ENCODE measurements at places on chromosomes 3 and 15.

DNA sequence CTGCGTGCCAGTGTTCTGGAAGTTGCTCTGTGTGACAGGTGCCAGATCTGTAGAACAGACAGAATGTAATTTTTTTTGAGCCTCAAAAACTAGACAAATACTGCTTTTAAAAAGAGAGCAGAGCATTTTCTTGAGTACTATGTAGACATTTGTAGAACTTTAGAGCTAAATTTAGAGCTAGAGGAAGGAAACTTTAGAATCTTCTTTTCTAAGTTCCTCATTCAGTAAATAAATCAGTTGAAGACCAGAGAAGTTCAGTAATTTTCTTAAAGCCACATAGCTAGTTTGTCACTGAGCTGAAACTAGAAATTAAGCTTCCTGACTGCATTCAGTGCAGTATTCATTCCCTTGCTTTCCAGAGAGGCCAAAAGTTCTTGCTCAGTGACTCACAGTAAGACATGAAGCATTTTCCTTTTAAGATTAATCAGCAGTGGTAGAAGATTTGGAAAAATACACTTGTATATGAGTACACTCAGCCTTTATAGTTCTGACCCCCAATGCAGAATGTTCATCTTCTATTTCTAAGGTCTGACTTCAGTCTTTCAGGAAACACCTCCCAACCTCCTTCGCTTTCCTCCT is 83.6 kb upstream of the TSEN2 start:
- DNase-seq: no peak

DNA sequence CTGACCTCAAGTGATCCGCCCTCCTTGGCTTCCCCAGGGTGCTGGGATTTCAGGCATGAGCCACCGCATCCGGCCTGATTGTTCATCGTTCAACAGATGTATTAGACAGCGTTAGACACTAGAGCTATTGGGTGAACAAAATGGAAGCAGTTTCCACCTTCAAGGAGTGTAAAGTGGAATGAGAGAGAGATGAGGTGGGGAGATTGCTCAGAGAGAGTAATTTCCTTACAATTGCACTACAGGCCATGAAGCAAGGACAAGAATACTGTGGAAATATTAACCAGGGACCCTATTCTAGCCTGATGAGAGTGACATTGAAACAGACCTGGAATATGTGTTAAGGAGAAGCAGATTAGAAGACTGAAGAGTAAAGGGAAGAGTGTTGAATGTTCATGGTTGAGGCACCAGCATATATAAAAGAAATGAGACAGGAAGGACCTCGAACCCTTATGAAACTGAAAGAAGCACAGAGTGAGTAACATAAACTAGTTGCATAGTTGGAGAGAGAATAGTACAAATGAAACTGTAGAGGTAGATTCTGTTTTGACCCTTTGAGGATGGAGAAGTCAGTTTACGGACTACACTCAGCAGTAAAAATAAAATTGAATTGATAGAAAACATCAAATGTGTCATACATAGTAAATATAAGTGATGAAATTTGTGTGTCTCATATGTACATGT is 7.2 kb downstream of the RTF1 start:
- DNase-seq: no peak

- no peak for DNase-seq
These were observed 1187.1 kb downstream of the ROBO1 start for GRCh38 chr3:78580681-78581080.

DNA sequence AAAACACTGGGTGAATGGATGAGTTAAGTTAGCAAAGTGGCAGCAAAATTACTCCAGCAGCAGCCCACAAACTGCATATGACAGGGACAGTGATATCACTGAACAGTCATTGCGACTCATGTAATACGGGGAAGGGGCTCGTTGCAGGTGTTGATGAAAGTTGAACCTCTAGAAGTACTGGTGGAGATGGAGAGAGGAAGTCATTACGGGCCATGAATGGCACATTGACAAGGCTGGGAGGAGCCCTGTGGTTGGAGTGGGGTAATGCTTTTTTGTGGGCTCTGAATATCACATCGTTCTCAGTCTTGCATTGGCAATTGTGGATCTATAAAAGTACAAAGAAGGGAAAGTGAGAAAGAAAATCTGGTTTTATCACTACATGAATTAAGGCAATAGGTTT is 278.1 kb downstream of the ZPLD1 start:
- DNase-seq: no peak

GRCh38 chr15:78284758-78285157 is 14.7 kb downstream of the SKIC8 start:
- no peak for DNase-seq

DNA sequence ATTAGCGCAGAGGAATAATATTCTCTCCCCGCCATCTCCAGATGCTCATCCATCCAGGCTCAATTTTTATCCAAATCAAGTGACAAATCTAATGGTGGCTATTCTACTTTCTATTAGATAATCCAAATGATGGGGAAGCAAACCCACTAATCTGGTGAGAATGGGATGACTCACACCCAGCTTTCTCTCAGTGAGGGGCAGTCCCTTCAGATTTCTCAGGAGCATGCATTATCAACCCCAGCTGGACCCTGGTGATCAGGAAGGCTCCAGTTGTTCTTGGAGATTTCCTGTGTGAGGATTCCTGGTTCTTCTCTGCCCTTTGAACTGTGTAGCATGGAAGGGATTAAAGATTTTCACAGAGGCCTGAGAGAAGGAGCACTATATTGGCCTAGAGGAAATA is 358.0 kb downstream of the WDR72 start:
- DNase-seq: no peak

- DNase-seq: no peak
These were observed 249.1 kb downstream of the IL5RA start for GRCh38 chr3:2861120-2861519.

DNA sequence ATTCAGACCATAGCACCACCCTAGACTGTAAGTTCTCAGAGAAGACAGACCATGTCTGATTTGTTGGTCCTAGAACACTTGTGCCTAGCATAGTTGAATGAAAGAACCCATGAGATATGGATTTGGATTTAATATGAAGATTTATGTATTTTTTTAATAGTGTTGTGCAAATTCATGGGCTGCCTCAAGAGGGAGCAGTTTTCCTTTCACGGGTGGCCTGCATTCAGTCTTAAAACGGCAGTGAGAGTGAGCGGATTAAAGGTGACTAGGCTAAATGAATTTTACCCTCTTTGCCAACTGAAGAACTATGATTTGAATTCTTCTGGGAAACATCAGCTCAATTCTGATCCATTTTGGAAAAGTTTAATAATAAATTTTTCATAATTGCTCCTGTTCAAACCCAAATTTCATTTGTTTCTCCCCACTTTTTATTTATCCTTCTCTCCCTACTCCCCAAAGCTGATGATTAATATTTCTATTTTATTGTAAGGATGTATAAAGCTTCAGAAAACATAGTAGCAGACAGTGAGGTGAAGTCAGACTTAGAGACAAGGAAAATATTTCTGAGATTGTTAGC is 67.3 kb downstream of the MORC1 start:
- peak; percentile 5 for DNase-seq

GRCh38 chr3:139906418-139906817 is 28.6 kb upstream of the CLSTN2 start:
- no peak for DNase-seq

DNA sequence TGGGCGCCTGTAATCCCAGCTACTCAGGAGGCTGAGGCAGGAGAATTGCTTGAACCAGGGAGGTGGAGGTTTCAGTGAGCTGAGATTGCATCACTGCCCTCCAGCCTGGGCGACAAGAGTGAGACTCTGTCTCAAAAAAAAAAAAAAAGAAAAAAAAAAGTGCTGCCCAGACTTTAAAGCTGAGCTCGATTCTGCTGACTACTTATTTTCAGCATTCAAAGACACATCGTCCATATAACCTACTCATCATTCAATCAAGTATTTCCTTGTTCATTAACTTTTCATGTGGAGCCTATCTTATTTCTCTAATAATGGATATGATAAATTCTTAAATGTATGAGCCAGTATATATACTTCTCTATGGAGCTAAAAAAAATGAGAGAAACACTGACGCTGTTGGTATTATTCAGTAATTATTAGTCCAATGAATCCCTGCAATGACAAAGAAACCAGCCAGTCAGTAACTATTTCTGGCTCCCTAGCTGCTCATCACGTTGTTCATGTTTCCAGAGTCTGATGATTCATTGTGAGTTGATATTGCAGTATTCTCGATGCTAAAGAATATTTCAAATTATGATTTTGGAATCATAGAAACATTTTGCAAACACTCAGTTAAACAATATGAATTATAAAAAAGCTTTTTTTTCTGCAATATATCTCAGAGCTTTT is 111.9 kb downstream of the RAP2B start:
- DNase-seq: no peak

DNA sequence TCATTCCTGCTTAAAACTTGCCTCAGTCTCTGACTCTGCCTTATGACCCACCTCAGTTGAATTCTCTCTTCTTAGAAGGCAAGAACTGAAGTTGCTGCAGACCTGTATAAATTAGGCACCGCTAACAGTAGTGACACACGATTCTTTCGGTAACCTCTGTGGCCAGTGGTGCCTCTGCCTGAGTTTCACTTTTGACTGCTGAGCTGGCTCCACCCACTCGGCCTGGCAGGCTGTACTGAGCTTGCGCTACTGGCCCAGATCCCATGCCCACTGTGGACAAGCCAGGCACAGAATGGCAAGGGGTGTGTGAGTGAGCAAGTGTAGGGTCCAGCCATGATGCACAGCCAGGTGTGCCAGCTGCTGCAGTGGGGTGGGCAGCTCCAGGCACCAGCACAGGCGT is 19.1 kb upstream of the EIF1B start:
- DNase-seq: no peak

DNA sequence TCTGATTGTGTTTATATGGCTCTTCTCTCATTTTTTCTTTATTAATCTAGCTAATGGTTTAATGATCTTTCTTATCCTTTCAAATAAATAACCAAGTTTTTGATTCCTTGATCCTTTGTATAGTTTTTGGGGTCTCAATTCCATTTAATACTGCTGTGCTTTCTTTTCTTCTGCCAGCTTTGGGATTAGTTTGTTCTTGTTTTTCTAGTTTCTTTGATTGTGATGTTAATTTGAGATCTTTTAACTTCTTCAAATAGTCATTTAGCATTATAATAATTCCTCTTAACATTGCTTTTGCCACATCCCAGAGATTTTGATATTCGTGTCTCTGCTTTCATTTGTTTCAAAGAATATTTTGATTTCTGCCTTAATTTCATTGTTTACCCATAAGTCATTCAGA is 1126.6 kb downstream of the NAALADL2 start:
- DNase-seq: no peak

- no peak for DNase-seq
These were observed 67.6 kb downstream of the SLC6A11 start for GRCh38 chr3:10883478-10884234.

DNA sequence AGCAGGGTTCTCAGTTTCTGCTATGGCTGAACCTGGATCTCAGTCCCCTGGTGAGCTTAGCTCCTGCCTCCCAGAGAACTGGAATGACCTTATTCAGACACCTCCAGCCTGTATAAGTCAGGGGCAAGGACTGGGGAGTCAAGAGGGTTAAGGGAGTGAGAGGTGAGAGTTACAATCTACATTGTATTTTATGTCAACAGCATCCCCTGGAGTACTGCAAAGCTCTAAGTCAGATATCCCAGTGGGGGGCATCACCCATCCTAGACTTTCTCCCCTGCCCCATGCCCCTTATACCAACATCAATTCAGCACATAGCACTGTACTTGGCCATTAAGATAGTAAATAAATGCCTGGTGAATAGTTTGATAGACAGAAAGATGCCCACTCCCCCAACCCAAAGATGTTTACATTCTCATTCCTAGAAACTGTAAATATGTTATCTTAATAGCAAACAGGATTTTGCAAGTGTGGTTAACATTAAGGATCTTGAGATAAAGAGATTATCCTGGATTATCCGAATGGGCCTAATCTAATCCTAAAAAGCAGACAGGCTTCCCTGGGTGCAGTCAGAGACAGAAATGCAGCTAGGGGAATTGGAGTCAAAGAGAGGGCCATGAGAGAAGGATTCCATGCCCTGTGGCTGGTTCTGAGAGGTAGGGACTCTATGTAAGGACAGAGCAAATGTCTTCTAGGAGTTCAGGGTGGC is 132.3 kb upstream of the RASGRP1 start:
- DNase-seq: no peak

- no peak for DNase-seq
These were observed 532.7 kb downstream of the SOX2 start for GRCh38 chr3:182244222-182244971.

DNA sequence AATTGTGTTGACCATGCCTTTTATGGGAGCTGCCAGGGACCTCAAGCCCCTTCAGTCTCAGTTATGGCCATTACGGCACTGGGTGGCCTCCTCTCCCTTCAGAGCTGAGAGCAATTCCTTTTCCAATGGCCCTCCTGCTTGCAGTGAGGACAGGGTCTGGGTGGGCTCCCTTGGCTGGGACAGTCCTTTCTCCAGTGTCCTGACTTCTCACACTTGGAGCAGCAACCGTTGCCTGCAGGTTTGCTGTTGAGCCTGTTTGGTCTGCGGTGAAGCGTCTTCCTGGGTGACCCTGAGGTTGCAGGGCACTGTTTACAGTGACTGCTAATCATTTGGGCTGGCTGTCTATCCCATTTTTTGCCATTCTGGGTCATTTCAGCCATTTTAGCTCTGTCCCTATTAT is 3.5 kb upstream of the CCDC80 start:
- DNase-seq: no peak

GRCh38 chr15:37586011-37586583 is 348.3 kb upstream of the TMCO5A start:
- no peak for DNase-seq

- DNase-seq: no peak
These were observed 61.7 kb downstream of the PLOD2 start for GRCh38 chr3:146099316-146099715.

GRCh38 chr3:24086206-24086605 is 141.1 kb downstream of the NR1D2 start:
- no peak for DNase-seq

DNA sequence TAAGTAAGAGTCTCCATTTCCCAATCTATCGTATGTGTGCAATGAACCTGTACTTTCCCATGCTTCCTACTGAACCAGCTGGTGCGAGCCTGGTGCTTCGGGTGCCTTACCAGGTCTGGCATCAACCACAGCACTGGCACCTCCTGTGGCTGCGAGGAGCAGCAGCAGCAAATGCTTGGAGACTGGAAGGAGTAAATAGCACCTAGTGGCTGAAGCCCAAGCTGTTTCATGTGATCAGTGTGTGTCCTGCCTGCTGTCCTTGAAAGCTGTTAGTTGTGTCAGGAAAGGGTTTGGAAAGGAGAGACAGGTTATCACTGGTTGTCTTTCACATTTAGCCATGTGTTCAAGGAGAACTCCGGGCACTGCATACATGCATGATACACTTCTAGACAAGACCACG is 31.8 kb downstream of the PCOLCE2 start:
- DNase-seq: no peak

GRCh38 chr3:56593455-56594158 is 36.6 kb downstream of the CCDC66 start:
- peak; percentile 14 for DNase-seq

GRCh38 chr15:73270366-73271097 is 98.2 kb downstream of the HCN4 start:
- DNase-seq: no peak
